ENCODE measurements at places on chromosomes 3 and 15. TPM values are rescaled to one million over a fixed set of nuclear protein-coding genes. Genes with fewer than 3 reads are reported as not detected.

Gene P2RY1
- 16.0 TPM for total RNA-seq

Gene MEIS2
- 26.3 TPM for total RNA-seq

Gene THUMPD3
- 31.5 TPM for total RNA-seq

Gene FNDC3B
- 53.9 TPM for total RNA-seq

Gene CTXN2
- not detected for total RNA-seq

Gene LIPC
- total RNA-seq, result not detected

Gene CLDN1
- not detected for total RNA-seq

Gene CNTN6
- total RNA-seq, result not detected

Gene DZIP1L
- total RNA-seq, result 5.6 TPM

Gene SEMA5B
- total RNA-seq, result 6.8 TPM

Gene GTF2A2
- total RNA-seq, result 21.9 TPM

Gene SCAMP5
- 42.3 TPM for total RNA-seq

Gene FOXL2NB
- not detected for total RNA-seq

Gene RASGRF1
- total RNA-seq, result 5.4 TPM

Gene GOLGA8G
- not detected for total RNA-seq

Gene PRSS50
- not detected for total RNA-seq

Gene CHRM5
- total RNA-seq, result not detected

Gene KLHL40
- total RNA-seq, result not detected

Gene NR1I2
- total RNA-seq, result 356 TPM

Gene MAGEL2
- not detected for total RNA-seq

Gene CCDC66
- total RNA-seq, result 36.1 TPM

Gene HYAL1
- total RNA-seq, result 5.1 TPM

Gene HIGD2B
- total RNA-seq, result not detected

Gene ALDH1L1
- 5.1 TPM for total RNA-seq

Gene SH3GL3
- not detected for total RNA-seq
